NCI-H146 (cell line): ENCODE measurements at places on chromosomes 16 and 17.

DNA sequence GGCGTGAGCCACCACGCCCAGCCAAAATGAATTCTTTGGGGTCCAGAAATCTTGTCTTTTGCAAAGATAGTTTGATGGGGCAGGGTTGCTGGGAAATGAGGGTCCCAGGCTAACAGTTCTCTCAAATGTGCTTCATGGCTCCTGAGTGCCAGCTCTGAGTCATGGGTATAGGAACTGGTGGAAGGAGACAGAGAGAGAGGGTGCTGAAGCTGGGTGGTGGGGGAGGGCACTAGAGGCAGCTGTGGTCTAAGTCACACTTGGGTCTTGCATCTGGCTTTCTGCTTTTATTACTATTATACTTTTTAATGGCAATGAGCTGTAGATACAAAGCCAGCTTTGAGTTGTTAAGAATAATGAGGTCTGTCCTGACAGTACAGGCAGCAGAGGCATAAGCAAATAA lies 54.6 kb downstream of the PRKCA start:
- no peak for DNase-seq

DNA sequence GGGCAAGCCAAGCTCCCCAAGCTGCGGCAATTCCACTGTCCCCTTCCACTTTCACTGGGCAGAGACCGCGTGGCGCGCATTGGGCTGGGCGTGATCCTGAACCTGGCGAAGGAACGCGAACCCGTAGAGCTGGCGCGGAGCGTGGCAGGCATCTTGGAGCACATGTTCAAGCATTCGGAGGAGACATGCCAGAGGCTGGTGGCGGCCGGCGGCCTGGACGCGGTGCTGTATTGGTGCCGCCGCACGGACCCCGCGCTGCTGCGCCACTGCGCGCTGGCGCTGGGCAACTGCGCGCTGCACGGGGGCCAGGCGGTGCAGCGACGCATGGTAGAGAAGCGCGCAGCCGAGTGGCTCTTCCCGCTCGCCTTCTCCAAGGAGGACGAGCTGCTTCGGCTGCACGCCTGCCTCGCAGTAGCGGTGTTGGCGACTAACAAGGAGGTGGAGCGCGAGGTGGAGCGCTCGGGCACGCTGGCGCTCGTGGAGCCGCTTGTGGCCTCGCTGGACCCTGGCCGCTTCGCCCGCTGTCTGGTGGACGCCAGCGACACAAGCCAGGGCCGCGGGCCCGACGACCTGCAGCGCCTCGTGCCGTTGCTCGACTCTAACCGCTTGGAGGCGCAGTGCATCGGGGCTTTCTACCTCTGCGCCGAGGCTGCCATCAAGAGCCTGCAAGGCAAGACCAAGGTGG lies 9.8 kb downstream of the SARM1 start:
- no peak for DNase-seq

GRCh38 chr16:49382916-49383315 lies 9.3 kb downstream of the C16orf78 start:
- DNase-seq, result no peak

GRCh38 chr17:82065193-82065637 lies 389 bp downstream of the DUS1L start:
- DNase-seq, result no peak

- DNase-seq, result no peak
These were observed 139.8 kb upstream of the CACNG5 start for GRCh38 chr17:66695098-66695497.

DNA sequence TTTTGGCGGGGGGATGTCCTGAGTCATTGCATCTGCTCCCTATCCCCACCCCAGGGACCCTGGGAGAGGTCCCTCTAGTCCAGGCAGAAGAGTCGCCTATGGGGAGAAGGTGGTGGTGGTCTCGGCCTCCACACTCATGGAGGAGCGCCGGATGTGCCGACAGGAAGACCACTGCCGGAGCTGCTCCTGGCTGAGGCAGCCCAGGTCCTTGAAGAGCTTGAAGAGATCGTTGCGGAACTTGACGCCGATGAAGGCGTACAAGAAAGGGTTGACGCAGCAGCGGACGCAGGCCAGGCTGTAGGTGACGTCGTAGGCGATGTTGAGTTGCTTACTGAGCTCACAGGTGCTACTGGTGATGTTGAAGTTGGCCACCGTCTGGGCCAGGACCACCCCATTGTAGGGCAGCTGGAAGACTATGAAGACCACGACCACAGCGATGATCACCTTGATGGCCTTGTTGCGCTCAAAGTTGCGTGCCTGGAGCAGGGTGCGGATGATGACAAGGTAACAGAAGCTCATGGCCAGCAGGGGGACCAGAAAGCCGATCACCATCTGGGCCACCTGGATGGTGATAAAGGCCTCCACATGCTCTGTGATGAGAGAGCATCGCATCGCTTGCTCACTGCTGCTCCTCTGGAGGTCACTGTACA lies 10.5 kb downstream of the CCR7 start:
- no peak for DNase-seq

DNA sequence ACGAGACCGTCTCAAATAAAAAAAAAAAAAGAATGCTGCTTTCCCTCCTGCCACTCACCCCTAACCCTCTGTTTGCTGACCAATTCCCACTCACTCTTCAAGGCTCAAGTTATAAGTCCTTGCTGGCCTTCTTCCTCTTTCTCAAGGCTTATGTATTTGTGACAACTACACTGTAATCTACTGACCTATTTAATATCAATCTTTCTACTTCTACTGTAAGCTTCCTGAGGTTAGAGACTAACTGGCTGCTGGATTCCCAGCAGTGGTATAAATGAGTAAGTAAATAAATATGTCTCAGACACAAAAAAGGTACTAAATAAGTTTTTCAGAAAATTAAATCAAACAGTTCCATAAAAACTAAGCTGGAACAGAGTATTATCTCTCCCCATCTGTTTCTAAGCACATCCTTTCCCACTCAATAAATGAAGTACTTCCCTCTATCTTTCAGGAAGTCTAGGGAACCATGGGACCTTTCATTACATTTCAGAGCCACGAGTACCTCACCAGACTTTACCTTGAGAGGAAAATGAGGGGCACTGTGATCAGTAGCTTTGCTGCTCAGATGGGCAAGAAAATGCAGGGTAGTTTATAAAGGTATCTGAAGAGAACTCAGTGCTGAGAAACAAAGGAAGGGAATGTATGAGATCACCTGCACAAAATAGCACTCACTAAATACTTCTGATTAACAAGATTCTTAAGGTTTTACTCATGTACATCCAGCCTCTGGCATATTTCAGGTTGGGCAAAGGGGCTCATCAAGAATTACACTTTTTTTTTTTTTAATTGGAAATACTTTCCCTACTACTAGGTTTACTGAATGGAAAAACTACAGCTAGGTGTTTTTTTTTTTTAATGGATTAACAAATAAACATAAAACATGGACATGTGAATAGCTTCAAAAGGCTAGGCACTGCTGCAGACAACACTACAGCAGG lies 10.8 kb downstream of the SSH2 start:
- no peak for DNase-seq

- DNase-seq, result no peak
These were observed 10.5 kb downstream of the NUDT16L1 start for GRCh38 chr16:4703906-4704305.

DNA sequence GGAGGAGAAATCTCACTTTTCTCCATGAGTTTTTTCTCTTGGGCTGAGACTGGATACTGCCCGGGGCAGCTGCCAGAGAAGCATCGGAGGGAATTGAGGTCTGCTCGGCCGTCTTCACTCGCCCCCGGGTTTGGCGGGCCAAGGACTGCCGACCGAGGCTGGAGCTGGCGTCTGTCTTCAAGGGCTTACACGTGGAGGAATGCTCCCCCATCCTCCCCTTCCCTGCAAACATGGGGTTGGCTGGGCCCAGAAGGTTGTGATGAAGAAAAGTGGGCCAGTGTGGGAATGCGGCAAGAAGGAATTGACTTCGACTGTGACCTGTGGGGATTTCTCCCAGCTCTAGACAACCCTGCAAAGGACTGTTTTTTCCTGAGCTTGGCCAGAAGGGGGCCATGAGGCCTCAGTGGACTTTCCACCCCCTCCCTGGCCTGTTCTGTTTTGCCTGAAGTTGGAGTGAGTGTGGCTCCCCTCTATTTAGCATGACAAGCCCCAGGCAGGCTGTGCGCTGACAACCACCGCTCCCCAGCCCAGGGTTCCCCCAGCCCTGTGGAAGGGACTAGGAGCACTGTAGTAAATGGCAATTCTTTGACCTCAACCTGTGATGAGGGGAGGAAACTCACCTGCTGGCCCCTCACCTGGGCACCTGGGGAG lies 19.1 kb downstream of the NGFR start:
- DNase-seq, result no peak

DNA sequence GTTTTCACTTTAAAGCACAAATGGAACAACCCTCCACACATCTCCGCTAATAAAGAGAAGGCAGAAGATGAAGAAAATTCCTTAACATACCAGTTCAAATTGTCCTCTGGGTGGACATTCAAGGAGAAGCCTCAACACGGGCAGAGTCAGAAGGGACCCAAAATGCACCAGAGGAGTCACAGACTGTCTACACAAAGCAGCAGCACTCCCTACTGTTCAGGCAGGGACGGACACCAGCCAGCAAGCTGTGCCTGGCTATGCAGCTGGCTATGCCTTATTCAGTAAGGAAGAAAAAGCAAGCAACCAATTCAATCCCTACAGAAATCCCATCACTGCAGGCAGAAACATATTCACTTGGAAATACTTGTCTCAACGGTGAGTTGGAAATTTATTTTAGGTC lies 8.1 kb downstream of the DNAJC7 start:
- DNase-seq, result no peak

DNA sequence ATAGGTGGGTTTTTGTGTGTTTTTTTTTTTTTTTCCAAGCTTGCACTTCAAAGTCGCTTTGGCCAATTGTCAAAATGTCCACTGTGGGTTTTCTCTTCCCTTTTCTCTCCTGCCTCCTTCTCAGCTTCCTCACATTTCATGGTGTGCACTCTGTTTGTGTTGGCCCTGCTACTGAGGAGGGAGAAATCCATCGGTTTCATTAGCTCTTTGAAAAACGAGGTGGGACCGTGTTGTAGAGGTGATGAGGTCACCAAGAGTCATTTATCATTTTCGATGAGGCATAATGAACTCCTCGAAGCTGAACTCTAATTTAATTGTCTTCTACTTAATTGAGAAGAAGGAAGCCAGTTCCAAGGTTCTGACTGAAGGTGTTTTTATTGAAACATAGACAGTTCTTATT lies 174.4 kb upstream of the TOX3 start:
- DNase-seq, result no peak

GRCh38 chr17:58084317-58084981 lies 1.2 kb downstream of the DYNLL2 start:
- DNase-seq, result peak; percentile 60

DNA sequence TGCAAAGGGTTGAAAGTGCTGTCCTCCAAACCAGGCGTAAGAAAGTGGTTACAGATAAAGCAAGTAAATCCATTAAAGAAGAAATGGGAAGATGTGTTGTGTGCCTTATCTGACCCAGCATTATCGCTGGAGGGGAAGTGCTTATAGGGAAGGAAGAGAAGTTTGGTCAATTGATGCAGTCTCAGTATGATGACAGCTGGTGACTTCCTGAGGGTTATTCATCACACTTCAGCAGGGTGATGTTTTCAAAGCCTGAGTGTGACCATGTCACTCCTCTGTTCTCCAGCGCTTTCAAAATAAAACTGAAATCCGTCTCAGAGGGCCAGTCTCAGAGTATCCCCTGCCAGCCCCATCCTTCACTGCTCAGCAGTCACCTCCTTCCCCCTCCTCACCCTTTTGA lies 505.4 kb upstream of the RBFOX1 start:
- no peak for DNase-seq

GRCh38 chr16:18950469-18951185 lies 24.4 kb upstream of the SMG1 start:
- DNase-seq, result no peak

GRCh38 chr16:87056083-87056482 lies 261.1 kb downstream of the C16orf95 start:
- no peak for DNase-seq

- no peak for DNase-seq
These were observed 25.6 kb upstream of the BHLHA9 start for GRCh38 chr17:1244606-1245012.

- peak; percentile 80 for DNase-seq
These were observed 647.7 kb upstream of the SOX9 start for GRCh38 chr17:71472809-71473789.

- no peak for DNase-seq
These were observed 67.1 kb upstream of the SLC12A3 start for GRCh38 chr16:56797861-56798260.

GRCh38 chr16:35752012-35752772 lies 2292.8 kb downstream of the TP53TG3F start:
- DNase-seq, result no peak

DNA sequence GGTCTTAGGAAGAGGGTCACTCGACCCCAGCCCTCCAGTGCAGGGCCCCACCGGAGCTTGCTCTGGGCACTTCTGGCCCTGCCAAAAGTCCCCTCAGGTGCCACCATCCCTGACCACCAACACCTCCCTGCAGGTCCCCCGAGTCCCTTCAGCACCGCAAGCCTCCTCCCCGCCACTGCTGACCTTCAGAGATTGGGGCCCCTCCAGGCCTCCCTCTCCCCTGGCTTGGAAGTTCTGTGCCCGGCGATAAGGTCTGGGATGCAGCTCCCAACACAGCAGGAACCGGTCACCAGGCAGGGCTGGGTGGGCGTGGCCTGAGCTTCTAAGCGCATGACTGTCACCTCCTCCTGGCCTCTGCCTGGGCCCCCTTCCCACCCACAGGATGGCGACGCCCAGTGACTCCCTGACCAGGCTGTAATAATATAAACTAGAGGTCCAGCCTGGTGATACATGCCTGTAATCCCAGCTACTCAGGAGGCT lies 11.2 kb downstream of the PIEZO1 start:
- peak; percentile 8 for DNase-seq

DNA sequence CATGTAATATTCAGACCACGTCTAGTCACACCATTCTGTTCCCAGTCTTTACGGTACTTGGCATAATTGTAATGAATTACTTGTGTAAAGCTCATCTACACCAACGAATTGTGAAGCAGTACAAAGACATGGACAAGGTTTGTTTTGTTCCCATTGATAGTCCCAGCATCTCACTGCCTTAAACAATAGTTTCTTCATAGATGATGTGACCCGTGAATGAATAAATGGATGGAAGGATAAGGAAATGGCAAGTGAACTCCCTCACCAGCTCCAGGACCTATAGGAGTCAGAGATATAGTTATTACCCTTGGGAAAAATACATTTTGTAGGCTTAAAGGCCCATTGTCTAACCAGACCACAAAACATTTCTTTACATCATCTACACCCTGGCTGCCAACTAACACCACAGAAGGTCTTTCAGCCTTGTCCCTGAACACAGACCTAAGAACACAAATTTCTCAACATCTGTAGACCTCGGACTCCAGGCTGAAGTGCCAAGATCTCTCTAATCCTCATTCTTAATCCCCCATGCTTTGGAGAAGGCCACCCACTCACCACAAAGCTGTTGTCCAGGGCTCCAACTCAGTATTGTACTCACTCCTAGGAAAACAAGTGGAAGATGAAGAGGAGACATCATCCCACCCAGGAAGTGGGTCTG lies 38.2 kb downstream of the MAF start:
- no peak for DNase-seq
